ENCODE measurements at places on chromosomes 16 and 17.

DNA sequence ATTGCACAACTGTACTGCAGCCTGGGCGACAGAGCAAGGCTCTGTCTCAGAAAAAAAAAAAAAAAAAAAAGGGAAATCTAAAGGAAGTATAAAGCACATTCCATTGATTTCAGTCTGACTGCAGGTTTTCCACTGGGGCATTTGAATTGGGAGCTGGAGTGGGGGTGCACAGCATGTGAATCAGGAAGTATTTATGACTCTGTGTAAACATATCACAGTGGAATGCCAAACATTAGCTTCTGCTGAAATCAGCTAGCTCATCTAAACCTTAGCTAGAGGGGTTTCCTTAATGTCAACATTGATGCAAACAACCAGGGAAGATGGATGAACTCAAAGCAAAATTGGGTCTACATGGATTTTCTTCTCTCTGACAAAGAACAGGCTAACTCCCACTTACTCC is 641.0 kb upstream of the EEF2KMT start:
- no peak for DNase-seq

DNA sequence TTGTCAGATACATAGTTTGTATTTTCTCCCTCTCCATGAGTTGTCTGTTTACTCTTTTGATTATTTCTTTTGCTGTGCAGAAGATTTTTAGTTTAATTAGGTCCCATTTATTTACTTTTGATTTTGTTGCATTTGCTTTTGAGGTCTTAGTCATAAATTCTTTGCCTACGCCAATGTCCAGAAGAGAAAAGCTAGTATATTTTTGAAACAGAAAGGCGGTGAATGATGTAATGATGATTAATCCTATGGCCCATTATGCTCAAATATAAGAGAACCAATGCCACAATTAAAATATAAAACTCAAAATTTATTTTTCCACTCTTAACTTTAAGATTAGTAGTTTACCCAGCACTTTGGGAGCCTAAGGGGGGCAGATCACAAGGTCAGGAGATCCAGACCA is 59.8 kb upstream of the SMIM36 start:
- DNase-seq = no peak

GRCh38 chr16:73823205-73823849 is 473.3 kb upstream of the PSMD7 start:
- no peak for DNase-seq

DNA sequence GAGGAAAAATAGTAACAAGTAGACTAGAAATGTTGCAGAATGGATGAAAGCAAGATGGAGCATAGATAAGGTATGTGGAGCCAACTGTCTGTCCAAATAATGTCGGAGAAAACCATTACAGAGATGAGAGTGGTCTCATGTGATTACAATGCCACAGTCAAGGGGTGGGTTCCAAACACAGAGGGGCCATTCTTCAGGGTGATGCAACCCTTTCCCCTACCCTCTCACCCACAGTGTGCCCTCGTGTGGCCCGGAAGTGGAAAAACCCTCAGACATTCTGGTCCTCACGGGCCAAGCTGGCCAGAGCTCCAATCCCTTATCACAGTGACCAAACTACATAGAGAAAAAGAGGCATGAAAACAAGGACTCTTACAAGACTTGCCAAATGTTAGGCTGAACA is 17.7 kb upstream of the HS3ST3A1 start:
- no peak for DNase-seq

DNA sequence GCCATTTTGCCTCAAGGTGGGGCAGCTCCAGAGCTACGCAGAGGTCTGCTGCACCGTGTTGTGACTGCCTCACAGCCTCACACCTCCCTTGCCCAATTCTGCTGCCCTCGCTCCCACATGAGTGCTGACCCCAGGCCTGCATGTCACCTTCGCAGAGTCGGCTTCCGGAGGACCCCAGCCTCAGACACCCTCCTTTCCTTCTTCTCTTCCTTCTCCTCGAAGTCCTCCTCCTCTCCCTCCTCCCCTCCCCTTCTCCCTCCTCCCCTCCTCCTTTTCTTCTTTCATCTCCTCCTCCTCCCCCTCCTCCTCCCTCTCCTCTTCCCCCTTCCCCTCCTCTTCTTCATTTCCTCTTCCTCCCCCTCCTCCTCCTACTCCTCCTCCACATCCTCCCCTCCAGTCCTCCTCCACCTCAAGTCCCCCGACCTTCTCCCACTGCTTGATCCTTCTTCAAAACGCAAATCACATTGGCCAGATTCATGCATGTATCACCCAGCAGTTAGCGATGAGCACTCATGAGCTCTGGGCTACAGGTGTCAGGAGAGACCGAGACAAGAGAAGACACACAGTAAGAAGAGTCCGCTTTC is 243.8 kb downstream of the RBFOX3 start:
- no peak for DNase-seq

- DNase-seq = no peak
These were observed 19.2 kb downstream of the FMNL1 start for GRCh38 chr17:45240905-45241327.

DNA sequence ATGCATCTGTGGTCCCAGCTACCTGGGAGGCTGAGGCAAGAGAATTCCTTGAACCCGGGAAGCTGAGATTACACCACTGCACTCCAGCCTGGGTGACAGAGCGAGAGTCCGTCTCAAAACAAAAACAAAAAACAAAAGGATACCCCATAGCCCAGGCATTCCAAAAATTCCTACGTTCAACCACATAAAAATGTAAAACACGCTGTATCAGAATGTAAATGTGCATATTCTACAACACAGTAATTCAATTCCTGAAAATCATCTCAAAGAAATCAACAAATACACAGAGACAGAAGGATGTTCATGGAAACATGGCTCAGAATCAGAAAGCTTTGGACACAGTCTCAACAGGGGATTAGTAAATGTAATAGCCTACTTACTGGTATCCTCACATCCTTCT is 33.0 kb downstream of the COG7 start:
- DNase-seq = no peak

GRCh38 chr17:57667461-57667923 is 77.6 kb downstream of the CCDC182 start:
- no peak for DNase-seq

GRCh38 chr16:81429045-81429521 is 15.5 kb upstream of the CMIP start:
- peak; percentile 40 for DNase-seq

DNA sequence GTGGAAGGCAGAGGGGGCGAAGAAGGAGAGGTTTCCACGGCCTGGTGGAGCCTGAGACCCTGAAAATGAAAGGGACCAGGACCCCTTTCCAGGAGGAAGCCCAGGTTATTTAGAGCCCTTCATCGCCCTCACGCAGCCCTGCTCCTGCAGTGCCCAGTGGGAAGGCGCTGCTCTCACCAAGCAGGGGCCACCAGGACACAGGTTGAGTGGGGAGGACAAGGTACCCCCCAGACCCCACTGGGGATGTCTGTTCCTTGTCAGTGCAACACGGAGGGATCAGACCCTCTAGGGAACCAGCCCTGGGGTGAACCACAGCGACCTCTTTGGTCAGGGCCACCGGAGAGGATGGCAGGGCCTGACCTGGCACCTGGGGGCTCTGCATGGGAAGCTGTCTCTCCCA is 163.9 kb downstream of the C16orf95 start:
- no peak for DNase-seq

- DNase-seq = no peak
These were observed 16.5 kb downstream of the RGS11 start for GRCh38 chr16:259226-259625.

- DNase-seq = no peak
These were observed 130.6 kb downstream of the MYO1D start for GRCh38 chr17:32746280-32746679.

DNA sequence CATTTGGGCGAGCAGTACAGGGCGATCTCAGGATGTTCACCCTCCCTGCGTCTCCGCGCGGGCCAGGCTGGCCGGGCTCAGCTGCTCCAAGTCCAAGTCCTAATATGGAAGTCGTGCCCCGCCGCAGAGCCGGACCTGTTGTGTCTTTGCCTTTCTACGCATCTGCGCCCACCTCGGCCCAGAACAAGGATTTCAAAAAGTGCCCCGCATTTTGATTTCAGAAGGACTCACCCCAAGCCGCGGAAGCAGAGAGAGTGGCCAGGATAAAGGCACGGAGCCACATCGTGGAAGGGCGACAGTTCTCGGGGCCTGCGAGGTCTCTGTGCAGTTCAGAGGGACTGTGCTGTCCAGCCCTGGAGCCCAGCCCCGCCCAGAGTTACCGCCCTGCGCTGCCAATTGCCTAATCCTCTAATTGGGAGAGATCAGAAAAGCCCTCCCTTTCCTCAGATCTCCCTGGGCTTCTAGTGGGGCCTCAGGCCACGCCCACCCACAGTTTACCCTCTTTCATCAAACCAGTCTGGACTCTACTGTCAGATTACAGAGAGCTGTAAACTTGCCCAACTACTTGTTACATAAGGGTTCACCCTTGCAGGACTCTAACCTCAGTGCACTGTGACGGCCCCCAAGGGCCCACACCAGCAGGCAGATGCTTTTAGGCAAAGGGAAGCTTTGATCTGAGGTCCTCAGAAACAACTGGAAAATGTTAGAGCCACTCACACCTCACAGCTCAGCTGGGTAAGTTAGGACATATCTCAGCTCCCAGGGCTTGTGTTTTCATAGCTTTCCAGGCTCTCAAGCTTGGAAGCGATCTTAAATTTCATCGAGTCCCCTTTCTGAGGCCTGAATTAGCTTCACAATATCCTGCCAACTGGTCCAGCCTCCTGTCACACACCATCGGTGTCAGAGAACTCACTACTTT is at the start of gene CES1:
CES1 (minus strand) TSS at position 324 of the 919 bp plus-strand sequence; CDS start at position 283, 41 bp downstream.
- DNase-seq = no peak

DNA sequence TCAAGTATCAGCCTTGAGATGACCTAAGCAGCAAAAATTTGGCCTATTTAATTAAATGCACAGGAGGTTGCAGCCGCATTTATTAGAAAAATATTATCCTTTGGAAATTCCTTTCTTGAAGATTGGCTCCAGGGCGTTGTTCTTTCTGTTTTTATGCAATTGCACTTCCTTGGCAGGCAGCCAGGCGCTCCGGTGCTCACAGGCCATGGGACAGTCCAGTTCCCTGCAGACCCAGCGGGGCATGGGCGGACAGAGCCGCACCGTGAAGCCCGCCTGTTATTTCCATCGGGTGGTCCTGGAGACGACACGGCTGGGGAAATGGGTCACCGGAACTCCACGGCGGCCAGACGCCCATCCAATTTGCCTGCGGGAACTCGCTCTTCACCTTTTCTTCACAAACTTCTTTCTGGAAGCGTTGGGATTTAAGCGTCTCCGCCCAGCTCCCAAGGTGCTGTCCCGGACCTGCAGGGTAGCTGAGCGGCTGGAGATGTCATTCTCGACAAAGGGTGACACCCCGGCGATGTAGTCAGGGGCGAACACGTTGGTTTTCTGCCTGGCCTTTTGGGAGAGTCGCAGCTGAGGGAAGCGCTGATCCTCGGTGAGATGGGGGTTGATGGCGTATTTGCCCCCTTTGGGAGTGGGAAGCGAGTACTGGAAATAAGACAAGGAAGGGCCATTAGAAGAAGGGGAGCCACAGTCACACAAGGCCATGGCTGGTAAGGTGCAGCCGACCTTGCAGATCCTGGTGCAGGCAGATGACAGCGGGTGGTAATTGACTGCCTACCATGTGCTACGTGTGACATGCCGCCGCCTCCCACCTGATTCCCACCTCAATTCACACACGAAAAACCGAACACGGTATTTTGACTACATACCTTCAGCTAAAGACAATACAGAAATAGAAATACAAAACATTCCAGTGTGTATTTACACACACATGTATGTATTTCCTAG is 12.5 kb downstream of the NOB1 start:
- no peak for DNase-seq

DNA sequence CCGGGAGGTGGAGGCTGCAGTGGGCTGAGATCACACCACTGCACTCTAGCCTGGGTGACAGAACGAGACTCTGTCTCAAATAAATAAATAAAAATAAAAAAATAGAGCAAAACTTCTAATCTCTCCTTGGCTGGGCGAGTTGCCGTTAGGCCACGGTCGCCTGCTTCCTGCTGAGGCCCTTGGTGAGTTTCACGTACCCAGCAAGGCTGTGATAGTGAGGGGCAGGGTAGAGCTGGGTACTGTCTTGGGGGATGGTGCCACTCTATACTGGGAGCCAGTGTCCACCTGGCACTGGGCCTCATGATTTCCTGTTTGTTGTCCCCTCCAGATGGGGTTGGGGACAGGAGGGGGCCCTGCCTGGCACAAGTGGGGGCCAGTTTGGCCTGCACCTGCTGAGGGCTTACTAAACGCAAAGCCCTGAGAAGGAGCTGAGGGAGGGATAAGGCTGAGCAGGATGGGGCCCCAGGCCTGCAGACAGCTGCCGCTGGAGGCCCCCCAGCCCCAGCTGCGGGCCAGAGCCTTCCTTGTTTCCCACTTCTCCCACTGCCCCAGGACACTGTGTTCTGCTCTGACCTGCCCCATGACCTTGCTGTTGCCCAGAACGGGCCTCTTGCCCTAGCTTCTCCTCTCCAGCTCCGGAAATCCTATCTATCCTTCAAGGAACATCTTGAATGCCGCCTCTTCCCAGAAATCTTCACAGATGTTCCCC is 25.4 kb downstream of the GJD3 start:
- DNase-seq = no peak

DNA sequence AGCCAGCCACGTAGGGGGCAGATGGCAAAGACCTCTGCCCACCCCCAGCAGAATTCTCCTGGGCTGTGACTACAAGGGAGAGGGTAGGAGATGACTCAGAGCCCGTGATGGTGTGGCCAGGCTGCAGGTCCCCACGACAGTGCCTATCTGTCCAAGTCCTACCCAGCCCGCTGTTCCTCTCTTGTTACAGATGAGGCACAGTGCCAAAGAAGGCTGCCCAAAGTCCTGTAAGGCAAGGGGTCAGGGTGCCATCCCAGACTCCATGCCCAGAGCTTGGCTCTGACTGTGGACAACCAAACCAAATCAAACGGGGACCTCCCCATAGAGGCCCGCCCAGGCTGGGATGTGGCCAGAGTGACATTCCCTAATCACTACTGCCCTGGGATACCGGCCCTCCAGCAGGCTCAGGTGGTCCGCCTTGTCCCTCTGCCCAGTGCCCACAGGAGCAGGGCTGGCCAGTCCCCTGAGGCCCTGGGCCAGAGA is 12.6 kb upstream of the BCAR1 start:
- DNase-seq = no peak

- no peak for DNase-seq
These were observed 13.6 kb downstream of the DRC7 start for GRCh38 chr16:57708168-57708567.

- DNase-seq = no peak
These were observed 149.6 kb downstream of the KATNIP start for GRCh38 chr16:27699540-27699939.

DNA sequence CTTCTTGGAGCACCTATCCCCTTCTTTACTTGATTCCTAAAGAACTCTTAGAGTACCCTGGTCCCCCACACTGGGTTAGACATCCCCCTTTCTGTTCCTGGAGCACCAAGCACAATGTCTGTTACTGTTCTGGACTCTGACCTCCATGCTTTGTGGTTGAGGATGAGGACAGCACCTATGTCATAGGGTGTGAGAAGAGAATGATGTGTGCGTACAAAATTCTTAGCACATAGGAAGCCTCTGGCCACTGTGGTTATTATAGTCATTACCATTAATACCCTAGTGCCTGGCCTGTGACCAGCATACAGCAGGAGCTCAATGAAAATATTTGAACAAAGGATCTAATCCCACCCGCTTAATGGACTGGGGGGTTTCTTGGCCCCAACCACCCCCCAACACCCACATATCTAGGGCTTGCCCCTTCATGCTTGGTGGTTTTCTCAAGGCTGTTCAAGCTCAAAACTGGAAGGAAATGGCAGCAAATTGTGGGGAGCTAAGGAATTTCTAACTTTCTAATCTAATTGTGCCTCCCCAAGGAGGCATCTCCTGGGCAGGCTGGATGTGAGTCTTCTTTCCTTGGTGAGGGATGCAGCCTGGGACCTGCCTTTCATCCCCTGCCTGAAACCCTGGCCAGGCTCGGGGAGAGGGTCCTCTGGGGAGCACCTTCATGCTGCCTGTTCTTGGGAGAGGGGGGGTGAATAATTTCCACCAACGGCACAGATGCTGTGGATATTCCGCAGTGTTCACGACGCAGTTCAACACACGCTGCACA is 1.5 kb upstream of the CMIP start:
- DNase-seq = no peak
